ENCODE measurements at places on chromosomes 7 and 10. TPM values are rescaled to one million over a fixed set of nuclear protein-coding genes. Genes with fewer than 3 reads are reported as not detected.

DNA sequence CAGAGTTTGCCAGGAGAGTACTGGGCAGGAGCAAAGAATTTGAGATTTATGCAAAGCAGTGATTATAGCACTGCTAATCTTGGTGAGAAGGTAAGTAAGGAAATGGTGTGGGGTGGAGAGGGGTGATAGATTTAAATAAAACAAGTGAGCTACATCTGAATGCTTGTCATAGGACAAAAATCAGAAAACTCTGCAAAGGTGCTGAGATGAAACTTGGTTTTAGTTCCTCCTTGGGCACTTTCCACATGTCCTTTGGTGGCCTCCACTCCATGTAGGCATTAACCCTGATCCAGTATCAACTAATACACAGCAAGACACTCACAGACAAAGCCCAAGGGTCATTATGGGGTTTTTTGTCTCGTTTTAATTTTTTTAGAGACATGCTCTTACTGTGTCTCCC, 25.7 kb upstream of the FAM107B start:
- H3K4me3 ChIP-seq = no peak overlapping the region
- H3K4me1 ChIP-seq = no peaks in the 10 kb centered on the region
- H3K27ac ChIP-seq = no peak overlapping the region

DNA sequence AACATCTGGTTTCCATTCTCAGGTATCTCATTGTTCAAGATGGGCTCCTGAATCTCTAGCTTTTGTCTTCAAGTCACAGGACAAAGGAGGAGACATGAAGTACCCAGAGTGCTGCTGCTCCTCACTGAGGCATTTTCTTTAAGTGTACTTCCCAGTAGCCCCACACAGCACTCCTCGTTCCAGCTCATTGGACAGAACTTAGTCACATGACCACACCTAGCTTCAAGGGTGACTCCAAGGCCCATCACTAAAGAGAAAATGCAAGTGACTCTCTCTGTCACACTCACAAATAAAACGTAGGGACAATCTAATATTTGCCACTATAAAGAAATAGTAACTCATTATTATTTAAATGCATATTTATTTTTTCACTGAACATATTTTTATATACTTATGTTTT, 58.3 kb upstream of the NEUROD6 start:
- no peak overlapping the region for H3K4me3 ChIP-seq
- no peaks in the 10 kb centered on the region for H3K4me1 ChIP-seq
- H3K27me3 ChIP-seq = no peaks in the 10 kb centered on the region

GRCh38 chr7:107712896-107713295, 31.0 kb upstream of the CBLL1 start:
- H3K36me3 ChIP-seq = peaks cover 37% of the 10 kb centered on the region
- H3K4me1 ChIP-seq = no peaks in the 10 kb centered on the region
- DNase-seq = no peak

DNA sequence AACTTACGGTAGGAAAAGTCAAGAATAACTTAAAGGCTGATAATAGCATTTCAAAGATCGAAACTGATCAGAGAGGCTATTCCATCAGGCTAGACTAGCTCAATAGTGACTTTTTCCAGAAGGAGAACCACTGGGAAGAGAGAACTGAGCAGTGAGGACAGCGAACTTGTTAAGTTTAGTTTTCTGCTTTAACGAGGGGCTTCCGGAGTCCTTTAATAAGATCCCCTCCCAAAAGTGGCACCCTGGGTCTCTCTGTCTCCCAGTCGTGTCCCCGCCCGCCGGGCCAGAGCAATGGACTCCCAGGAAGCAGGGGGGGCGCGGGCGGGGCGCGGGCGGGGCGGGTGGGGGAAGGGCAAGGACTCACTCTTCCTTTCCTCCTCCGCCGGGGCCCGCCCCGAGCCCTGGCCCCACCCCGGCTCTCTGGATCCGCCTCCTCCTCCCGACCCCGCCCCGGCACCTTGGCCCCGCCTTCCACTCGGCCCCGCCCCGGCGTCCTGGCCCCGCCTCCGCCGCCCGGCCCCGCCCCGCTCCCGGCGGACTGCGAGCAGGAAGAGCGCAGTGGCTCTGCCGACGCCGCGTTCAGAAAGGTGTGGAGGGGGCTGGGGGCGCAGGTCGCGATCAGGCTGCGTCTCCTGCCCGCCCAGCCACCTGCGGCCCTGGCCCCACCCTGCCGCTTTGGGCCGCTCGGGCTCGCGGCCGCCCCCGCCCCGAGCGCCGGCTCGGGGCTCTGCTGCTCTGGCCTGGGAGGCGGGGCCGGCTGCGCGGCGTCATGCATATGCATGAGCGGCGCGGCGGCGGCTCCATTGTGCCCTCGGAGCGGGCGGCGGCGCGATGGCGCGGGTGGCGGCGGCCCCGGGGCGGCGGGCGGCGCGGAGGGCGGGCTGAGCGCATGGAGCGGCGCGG, at the start of gene ZMIZ2:
Gene ZMIZ2 (plus strand): TSS at position 803 of the 903 bp plus-strand sequence. CDS start 7,403 bp downstream, outside the sequence.
- no peaks in the 10 kb centered on the region for H3K27me3 ChIP-seq
- H3K4me1 ChIP-seq = peaks cover 43% of the 10 kb centered on the region
- DNase-seq = peak; percentile 94

GRCh38 chr7:150325110-150325611, 1.8 kb upstream of the ACTR3C start:
- peak overlapping the region; percentile 80 for H3K4me3 ChIP-seq
- H3K27ac ChIP-seq = peak overlapping the region; percentile 97
- no peak for DNase-seq
- H3K36me3 ChIP-seq = peaks cover 22% of the 10 kb centered on the region
- peaks cover 41% of the 10 kb centered on the region for H3K4me1 ChIP-seq
- no peaks in the 10 kb centered on the region for H3K27me3 ChIP-seq

DNA sequence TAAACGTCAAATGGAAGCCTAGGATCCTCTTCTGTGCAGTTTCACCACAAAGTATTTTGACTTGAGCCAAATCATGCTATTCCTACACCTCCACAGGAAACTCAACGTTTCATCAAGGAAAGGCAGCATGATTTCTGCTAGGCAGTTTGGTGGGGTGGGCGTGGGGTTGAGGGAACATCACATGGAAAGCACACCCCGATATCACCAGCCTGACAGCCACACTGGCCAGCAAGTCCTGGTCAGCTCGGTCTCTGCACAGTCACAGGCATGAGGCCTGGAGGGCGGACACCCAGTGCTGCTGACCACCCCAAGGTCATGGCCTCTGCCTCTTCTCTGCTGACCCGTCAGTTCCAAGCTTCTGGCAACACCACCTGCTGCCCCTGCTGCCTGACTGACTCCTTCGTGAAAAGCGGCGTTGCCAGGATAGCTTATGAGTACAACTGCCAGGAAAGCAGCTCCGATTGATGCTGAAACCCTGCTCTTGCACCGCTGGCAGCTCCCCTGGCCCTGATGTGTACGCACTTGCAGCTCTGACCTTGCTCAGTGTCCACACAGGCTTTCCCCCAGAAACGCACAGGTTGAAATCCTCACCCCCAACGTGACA, 171.5 kb downstream of the DIP2C start:
- H3K4me1 ChIP-seq = peaks cover 6% of the 10 kb centered on the region
- no peak overlapping the region for H3K4me3 ChIP-seq
- H3K36me3 ChIP-seq = no peaks in the 10 kb centered on the region
- no peak for DNase-seq
- no peak overlapping the region for H3K27ac ChIP-seq

DNA sequence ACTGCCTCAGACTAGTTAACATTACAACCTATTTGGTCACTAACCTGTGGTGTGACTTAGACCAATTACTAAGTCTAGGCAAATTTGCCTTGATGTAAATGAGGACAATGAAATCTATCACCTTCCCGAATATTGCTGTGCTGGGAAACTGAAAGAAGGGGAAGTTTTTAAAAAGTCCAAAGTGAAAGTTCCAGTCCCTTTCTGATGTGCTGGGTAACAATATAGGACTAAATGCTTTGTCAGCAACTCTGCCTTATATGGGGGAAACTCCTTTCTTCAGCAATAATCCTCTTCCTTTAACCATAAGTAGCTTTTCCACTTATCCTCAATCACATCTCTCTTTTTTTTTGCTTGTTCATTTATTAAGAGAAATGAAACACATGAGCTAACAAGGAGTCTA, 3.9 kb downstream of the PIK3AP1 start:
- peaks cover 38% of the 10 kb centered on the region for H3K4me1 ChIP-seq
- no peaks in the 10 kb centered on the region for H3K27me3 ChIP-seq
- DNase-seq = no peak
- H3K4me3 ChIP-seq = no peak overlapping the region
- H3K27ac ChIP-seq = no peak overlapping the region
- peaks cover 4% of the 10 kb centered on the region for H3K36me3 ChIP-seq

Gene ST8SIA6
- total RNA-seq = not detected

Gene GIMAP4
- 145 TPM for total RNA-seq

Gene OR2A12
- total RNA-seq = not detected

All from activated CD8-positive, alpha-beta memory T cell treated with anti-CD3 and anti-CD28 coated beads, Interleukin-2, amount 10 ng/mL, durations not matched to agents 7 days and 5 days (primary cell).